ENCODE measurements at places on chromosomes 3 and 15. TPM values are rescaled to one million over a fixed set of nuclear protein-coding genes. Genes with fewer than 3 reads are reported as not detected.
A peak's percentile ranks its signal among the peaks of the same experiment; 100 is the strongest.

Gene SLC4A7
- polyA plus RNA-seq: 10.7 TPM

GRCh38 chr3:137047240-137047639 is 89.5 kb downstream of the IL20RB start:
- DNase-seq: peak; percentile 17

DNA sequence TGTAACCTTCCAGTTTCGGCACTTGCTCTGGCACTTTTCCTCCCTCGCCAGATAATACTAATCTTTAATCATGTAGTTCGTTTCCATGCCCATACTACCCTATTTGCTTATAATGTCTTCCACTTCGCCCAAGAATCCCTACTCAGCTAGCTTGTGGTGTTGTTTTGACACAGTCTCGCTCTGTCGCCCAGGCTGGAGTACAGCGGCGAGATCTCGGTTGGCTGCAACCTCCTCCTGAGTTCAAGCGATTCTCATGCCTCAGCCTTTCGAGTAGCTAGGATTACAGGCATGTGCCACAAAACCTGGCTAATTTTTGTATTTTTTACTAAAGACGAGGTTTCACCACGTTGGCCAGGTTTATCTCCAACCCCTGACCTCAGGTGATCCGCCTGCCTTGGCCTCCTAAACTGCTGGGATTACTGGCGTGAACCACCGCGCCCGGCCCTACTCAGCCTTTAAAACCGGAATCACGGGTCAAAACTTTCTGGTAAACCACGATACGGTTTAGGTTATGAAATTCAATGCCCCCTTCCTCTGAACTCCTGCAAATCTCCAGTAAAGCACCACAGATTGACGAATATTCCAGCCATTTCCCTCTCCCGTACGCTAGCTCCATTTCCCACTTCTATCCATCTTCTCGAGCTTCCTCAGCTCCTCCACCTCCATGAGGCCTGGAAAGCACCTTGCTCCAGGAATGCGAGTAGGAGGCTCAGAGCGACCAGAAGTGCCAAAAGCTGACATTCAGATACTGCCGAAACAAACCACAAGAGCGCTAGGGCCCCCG is 878 bp upstream of the RAD51 start:
- DNase-seq: no peak

- DNase-seq: peak; percentile 68
Measured at GRCh38 chr3:119637679-119638477, 22.5 kb downstream of the POPDC2 start.

All from muscle of leg (tissue), 16 donors.